ENCODE measurements at places on chromosomes 4 and X.

GRCh38 chr4:521636-522330 is 22.8 kb downstream of the PIGG start:
- DNase-seq = no peak

DNA sequence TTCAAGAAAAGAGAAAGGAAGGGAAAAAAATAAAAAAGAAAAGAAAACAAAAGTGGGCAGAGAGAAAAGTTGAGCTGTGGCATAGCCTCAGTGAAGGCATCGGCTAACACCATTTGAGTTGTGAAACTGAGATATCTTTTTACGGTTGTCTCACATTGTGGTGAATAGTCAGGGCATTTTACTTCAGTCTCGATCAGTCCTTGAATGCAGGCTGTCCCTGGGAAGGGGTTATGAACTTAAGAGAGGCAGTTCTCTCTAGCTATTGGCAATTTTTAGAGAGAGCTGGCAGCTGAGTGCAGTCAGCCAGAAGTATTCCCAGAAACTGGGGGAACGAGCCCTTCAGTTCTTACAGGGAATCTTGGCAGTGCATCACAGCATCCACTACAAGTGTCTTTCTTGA is 93.5 kb upstream of the SLC6A14 start:
- no peak for DNase-seq

GRCh38 chr4:9970399-9971011 is 50.8 kb downstream of the SLC2A9 start:
- DNase-seq = no peak

GRCh38 chr4:8336412-8337075 is 67.0 kb downstream of the HTRA3 start:
- DNase-seq = no peak

DNA sequence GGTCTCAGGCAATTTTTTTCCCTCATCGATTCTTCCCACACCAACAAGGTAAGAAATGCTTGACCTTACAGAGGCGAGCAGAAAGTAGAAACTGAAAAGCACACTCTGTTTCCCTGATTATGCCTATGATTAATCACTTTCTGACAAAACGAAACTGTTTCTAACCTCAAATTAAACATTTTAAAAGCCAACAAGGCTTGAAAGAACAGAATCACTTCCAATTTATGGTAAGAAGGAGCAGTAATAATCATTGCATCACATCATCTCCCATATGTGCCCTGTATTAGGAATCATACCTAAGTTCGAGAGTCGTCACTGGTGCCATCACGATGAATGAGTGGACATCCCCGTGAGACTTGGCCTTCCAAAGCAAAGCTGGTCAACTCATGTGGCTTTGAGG is 12.5 kb upstream of the CXCL13 start:
- no peak for DNase-seq

DNA sequence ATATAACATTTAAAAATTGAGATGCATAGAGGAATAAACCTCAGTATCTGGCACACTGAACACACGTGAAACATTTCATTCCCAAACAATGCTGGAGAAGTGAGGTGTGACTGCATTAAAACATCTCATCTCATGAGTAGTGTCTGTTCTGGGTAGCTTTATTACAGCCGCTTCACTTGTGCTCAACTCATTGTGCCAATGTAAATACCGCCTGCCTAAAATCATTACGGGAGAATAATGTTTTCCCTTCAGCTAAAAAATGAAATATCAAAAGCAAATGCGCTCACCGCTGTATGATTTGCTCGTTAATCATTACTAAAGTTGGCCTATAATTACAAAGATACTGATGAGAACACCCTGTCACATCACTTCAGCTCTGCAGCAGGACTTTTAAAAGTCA is 110.2 kb upstream of the PRPS2 start:
- DNase-seq = no peak

DNA sequence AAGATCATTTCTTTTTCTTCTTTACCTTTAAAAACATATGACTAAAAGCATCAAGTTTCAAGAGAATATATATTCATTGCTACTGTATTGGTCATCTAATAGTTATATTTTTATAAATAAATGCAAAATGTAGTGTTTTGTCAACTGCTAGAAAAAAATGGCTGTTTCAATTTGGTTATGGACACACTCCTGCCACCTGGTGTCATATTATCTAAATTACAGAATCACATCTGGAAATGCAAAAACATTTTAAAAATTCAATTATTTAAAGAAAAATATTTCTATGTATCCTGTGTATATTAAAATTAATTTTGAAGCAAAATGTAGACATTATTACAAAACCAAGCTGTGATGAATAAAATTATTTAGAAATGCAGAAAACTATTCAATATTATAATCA is 329.4 kb upstream of the PCDH18 start:
- DNase-seq = no peak

DNA sequence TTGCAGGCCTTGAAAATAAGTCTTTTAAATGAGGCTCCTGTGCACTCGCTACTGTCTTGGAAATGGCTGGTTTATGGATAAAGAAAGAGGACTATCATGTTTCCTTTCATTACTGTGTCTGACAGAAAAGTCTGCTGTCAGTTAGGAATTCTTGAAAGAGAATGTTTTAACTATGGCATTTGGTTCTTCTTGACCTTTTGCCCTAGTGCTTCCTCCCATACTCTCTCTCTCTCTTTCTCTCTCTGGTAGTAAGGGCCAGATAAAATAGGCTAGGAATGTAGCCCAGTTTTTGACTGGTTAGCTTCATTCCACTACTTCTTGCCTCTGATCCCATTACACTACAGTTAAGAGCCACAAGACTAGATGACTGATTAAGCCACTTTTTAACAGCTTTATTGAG is 29.8 kb downstream of the YY2 start:
- no peak for DNase-seq

- no peak for DNase-seq
Measured at GRCh38 chrX:16992445-16992844, 46.0 kb downstream of the REPS2 start.

GRCh38 chr4:153087671-153088194 is 116.5 kb upstream of the TRIM2 start:
- DNase-seq = no peak

DNA sequence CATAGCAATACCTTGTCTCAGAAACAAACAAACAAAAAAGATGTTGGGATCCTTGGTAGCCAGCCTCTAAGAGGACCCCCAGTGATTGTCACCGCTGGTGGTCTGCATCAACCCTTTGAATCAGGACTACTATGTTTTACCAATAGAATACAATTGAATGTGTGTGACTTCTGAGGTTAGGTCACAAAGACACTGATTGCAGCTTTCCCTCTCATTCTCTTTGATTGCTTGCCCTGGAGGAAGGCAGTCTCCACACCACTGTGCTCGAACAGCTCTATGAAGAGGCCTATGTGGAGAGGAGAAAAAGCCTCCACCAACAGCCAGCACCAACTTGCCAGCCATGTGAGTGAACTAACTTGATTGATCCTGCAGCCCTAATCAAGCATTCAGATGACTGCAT is 2.8 kb upstream of the SMIM14 start:
- DNase-seq = no peak

DNA sequence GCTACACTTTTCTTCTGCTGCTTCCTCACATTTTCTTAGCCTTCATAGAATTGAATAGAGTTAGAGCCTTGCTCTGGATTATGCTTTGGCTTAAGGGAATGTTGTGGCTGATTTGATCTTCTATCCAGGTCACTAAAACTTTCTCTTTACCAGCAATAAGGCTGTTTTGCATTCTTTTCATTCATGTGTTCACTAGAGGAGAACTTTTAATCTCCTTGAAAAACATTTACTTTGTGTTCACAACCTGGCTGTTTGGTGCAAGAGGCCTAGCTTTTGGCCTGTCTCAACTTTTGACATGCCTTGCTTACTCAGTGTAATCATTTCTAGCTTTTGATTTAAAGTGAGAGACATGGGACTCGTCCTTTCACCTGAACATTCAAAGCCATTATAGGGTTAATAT is 87.7 kb upstream of the RAB40AL start:
- no peak for DNase-seq

DNA sequence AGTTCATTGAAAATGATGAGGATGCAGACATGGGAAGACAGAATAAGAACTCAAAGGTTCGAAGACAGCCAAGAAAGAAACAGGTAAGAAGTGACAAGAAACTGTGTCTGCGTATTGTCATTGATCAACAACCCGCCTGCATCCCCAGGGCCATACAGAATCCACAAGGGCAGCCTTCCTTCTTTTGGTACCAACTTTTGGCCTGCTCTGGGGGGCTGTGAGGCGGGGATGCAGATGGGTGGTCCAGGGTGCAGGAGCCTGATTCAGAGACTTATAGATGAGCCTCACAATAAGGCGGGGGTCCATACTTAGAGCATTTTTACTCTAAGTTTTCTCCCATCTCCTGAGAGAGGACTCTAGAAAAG is 9.0 kb downstream of the CC2D2A start:
- DNase-seq = no peak

DNA sequence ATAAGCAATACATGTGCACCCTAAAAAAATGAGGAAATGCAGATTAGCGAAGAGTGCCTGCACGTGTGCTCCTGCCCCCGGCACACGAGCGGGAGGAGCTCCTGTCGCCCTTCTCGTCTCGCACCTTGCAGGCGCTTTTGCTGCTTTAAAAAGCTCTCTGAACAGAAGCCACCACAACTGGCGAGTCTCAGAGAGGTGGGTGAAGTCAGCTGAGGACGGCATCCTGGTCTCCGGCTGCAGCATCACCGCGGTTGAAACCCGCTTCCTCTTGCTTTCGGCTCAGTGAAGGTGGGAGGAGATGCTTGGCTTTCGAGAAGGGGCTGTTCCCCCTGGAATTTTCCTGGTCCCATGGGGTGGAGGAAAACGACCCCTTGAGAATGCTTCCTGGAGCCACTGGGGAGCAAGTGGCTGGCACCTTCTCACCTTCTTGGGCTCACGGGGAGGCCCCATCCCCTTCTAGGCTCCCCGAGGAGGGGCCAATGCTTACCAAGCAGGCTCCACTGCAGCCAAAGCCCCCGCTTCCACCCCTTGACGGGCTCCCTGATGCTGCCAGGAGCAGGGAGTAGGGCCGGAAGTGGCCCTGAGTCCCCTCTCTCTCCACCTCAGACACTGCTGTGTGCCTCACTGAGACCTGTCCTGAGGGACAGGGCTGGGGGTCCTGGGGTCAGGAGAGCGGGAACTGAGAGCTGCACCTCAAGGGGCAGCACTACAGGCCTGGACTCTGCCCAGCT is 29.2 kb upstream of the MXD4 start:
- DNase-seq = no peak

GRCh38 chrX:117752745-117753144 is 363.9 kb downstream of the KLHL13 start:
- DNase-seq = no peak

DNA sequence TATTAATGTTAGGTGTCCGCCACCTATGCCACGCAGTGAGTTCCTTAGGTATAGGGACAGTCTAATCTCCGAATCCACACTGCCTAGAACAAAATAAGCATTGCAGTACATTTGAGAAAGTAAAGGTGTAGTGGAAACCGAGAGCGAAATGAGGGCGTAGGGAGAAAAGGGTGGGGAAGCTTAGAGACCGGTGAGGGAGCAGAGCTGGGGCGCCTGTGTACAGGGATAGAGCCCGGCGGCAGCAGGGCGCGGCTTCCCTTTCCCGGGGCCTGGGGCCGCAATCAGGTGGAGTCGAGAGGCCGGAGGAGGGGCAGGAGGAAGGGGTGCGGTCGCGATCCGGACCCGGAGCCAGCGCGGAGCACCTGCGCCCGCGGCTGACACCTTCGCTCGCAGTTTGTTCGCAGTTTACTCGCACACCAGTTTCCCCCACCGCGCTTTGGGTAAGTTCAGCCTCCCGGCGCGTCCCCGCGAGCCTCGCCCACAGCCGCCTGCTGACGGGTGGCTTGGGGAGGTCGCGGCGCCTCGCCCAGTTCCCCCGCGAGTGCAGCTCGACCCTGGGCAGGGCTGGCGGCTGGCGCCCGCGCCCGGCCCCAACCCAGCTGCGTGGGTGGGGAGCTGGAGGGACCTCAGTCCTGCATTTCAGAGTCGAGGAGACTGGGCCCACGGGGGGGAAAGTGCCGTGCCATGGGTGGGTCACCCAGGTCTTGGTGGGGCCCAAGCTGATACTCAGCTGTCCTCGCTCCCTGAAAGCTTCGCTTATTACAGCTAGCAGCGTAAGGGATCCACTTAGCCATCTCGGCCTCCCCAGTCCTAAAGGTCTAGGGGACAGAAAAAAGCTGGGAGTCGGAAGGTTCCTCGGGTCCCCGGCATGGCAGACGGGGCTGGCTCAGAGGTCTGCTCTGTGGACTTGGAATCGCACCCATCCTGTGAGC is at the start of gene ANXA3:
TSS of gene ANXA3 (plus strand) at position 351 of the 932 bp plus-strand sequence. CDS start 2,704 bp downstream, outside the sequence.
- no peak for DNase-seq

- DNase-seq = no peak
Measured at GRCh38 chr4:117447925-117448324, 362.5 kb upstream of the TRAM1L1 start.

DNA sequence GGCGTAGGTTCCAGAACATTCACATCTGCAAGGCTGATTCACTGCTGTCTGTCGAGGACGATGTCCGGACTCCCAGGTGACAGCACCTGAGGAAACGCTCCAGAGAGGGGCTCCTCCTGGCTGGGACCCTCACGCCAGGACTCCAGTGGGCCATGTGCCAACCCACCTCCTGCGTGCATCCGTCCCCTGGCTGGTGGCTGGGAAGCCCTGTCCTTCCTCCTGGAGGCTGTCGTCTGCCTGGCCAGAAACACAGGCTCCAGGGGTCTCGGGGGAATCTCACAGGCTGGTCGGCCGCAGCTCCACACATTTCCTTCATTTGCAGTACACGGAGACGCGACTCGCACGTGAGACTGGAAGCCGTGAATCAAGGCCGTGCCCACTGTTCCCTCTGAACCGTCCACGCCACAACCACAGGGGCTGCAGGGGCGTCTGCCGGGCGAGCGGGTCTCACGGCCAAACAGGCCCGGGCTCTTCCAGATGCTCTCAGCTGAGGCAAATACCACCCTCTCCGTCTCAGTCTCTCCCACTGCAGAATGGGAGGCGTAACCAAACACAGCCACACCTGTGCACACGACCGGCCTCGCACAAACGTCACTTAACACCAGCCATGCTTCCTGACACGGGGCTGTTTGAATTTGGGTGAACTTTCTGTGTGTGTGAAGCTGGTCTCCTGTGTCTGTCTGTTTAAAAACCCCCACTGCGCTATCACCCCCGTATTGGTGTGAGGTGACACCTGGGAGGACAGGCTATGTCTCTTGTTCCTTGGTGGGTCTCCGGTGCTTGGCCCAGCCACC is 38.7 kb upstream of the MXD4 start:
- no peak for DNase-seq

DNA sequence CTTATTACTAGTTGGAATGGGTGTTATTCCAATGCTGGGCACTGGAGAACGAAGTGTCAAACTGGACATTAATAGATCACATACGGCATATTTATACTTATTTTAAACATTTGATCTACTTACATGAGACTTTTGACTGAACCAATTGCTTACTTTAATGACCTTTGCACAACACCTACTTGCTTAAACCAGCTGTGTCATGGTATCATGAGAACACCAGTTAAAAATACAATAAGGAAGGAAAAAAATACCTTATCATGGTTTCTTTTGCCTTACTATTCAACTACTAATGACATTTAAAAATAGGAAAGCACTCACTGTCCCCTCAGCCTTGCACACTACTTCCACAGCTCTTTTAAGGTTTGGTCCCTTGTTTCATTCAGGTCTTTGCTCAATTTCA is 146.9 kb downstream of the FAM13A start:
- DNase-seq = no peak

- DNase-seq = no peak
Measured at GRCh38 chrX:46376246-46376885, 168.9 kb downstream of the ZNF674 start.

GRCh38 chr4:101973361-101973760 is 182.8 kb downstream of the BANK1 start:
- DNase-seq = no peak
